ENCODE measurements at places on chromosomes 2 and 18. TPM values are rescaled to one million over a fixed set of nuclear protein-coding genes. Genes with fewer than 3 reads are reported as not detected.

The IL18R1 gene
- total RNA-seq = 5.0 TPM

The SLC4A5 gene
- 1.3 TPM for total RNA-seq

The CPLX4 gene
- not detected for total RNA-seq

The CIB4 gene
- total RNA-seq = not detected

The ANKRD39 gene
- total RNA-seq = 8.7 TPM

The B4GALT6 gene
- 5.6 TPM for total RNA-seq

The ALKAL2 gene
- not detected for total RNA-seq

DNA sequence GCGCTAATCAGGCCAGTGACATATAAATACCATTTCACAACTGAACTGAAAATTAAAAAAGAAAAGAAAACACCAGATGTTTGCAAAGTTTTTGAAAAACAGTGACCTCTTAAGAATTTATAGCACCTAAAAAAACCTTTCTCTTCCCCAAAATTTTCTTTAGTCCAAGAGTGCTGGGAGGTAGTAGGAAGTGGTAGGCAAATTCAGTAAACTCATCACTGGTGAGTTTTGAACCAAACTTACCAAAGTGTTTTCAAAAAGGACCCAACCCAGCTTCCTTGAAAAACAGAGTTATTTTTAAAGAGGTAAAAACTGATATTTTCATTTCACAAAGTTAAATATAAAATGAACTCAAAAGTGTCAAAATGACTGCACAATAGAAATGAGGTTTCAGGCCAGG lies 90.4 kb downstream of the TMEM247 start:
- no peak for DNase-seq
- H3K27me3 ChIP-seq = no peaks in the 10 kb centered on the region
- no peak overlapping the region for H3K4me3 ChIP-seq
- peak overlapping the region; percentile 74 for H3K27ac ChIP-seq

GRCh38 chr18:28689588-28689987 lies 512.7 kb upstream of the CDH2 start:
- H3K36me3 ChIP-seq = no peaks in the 10 kb centered on the region
- no peaks in the 10 kb centered on the region for H3K4me1 ChIP-seq
- H3K27me3 ChIP-seq = no peaks in the 10 kb centered on the region
- no peak for DNase-seq

DNA sequence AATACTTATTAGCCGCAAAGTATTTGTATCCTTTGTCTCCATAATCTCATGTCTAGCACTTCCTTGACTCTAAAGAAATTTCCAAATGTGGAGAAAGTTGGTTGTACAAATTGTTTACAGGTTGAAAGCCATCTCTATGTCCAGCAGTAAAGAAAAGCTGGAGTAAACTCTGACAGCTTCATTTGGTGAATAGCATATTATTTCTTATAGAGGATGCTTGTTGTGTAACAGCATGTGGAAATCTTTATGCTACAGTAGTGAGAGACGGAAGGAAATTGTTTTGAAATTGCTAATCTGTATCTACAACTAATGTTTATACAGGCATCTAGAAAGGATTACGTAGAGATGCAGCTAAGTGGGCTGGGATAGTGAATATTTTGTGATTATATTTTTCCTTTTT lies 78.5 kb downstream of the UGGT1 start:
- H3K4me1 ChIP-seq = no peaks in the 10 kb centered on the region
- no peaks in the 10 kb centered on the region for H3K27me3 ChIP-seq
- no peak for DNase-seq
- no peak overlapping the region for H3K4me3 ChIP-seq

- no peak for DNase-seq
- no peaks in the 10 kb centered on the region for H3K27me3 ChIP-seq
- peak within 1 kb of the TSS; percentile 60 for H3K27ac ChIP-seq
- H3K4me3 ChIP-seq = peak within 1 kb of the TSS; percentile 38
These were observed at the start of gene CASP10 for GRCh38 chr2:201182650-201183364. Gene CASP10, plus strand, starts transcription at chr2:201183141. Its CDS starts 2,637 bp downstream, at chr2:201185778.

DNA sequence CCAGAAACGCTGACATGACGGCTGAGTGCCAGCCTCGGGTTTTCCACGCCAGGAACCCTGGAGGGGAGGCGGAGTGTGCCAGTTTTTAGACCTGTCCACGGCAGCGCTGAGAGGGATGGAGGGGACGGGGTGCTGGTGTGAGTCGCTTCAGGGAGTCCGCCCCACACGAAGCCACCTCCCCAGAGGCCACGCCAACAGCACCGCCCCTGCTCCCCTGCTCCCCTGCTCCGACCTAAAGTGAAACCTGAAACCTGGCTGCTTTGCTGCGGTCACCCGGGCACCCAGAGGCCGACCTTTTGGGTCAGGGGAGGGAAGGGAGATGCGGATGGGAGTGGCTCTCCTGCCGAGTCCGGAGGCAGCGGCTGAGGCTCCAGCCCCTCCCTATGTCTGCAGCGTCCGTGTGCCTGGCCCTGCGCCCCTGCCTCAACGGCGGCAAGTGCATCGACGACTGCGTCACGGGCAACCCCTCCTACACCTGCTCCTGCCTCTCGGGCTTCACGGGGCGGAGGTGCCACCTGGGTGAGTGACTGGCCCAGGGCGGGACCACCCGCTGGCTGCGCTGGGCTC lies 38.1 kb downstream of the SNED1 start:
- DNase-seq = no peak
- no peaks in the 10 kb centered on the region for H3K4me1 ChIP-seq
- no peaks in the 10 kb centered on the region for H3K27me3 ChIP-seq
- peaks cover 8% of the 10 kb centered on the region for H3K36me3 ChIP-seq
- no peak overlapping the region for H3K27ac ChIP-seq
- H3K4me3 ChIP-seq = peak overlapping the region; percentile 15

GRCh38 chr2:204036706-204037105 lies 100.1 kb downstream of the ICOS start:
- H3K36me3 ChIP-seq = no peaks in the 10 kb centered on the region
- H3K4me1 ChIP-seq = no peaks in the 10 kb centered on the region
- DNase-seq = no peak
- no peak overlapping the region for H3K27ac ChIP-seq
- H3K4me3 ChIP-seq = no peak overlapping the region

DNA sequence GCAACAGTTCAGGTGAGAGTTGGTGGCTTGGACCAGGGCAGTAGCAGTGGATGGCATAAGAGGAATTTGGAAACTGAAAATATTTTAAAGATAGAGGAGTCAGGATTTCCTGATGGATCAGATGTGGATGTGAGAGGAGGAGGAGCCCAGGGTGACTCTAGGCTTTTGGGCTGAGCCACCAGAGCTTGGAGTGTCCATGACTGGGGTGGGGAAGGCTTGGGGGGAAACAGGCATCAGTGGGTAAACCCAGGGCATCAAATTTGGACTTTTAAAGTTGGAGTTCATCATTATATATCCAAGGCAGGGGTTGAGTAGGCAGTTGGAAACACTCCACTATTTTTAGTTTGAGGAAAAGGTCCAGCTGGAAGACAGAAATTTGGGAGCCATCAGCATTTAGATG lies 27.3 kb upstream of the ASB18 start:
- DNase-seq = no peak
- H3K27ac ChIP-seq = no peak overlapping the region
- no peaks in the 10 kb centered on the region for H3K36me3 ChIP-seq
- H3K4me1 ChIP-seq = no peaks in the 10 kb centered on the region

- H3K27me3 ChIP-seq = no peaks in the 10 kb centered on the region
- H3K27ac ChIP-seq = peak overlapping the region; percentile 41
- peaks cover 59% of the 10 kb centered on the region for H3K4me1 ChIP-seq
- no peak for DNase-seq
These were observed 52.7 kb downstream of the CRIM1 start for GRCh38 chr2:36408198-36408703.

- no peaks in the 10 kb centered on the region for H3K4me1 ChIP-seq
- no peaks in the 10 kb centered on the region for H3K27me3 ChIP-seq
- no peak overlapping the region for H3K27ac ChIP-seq
These were observed 9.8 kb downstream of the CD302 start for GRCh38 chr2:159788253-159788652.
